Fibroblast of pulmonary artery (primary cell): ENCODE measurements at places on chromosomes 7 and 10.

- DNase-seq: peak; percentile 94
Measured at GRCh38 chr7:26156451-26157420, 4.7 kb downstream of the NFE2L3 start.

- DNase-seq: peak; percentile 19
Measured at GRCh38 chr7:14850039-14850438, 52.5 kb downstream of the DGKB start.

- DNase-seq: no peak
Measured at GRCh38 chr7:45028138-45028919, 28.3 kb downstream of the CCM2 start.

- no peak for DNase-seq
Measured at GRCh38 chr10:50882540-50882983, 2.9 kb downstream of the A1CF start.

- DNase-seq: no peak
Measured at GRCh38 chr10:6240254-6240653, 37.5 kb downstream of the PFKFB3 start.

DNA sequence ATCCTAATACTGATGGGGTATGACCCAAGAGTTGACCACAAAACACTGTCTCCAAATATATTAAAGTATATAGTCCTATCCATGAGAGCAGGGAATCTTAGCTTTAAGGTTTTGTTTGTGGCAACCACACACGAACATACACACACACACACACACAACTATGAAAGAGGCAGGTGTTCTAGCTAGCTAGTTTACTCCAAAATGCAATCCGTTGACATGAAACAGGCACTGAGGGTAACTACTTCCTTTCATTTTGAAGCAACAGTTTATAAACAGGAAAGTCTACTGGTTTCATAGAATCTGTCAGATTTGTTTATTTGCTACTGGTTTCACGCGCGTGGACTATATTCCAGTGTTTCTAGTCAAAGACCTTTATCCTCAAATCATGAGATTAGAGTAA lies 14.8 kb downstream of the HTR5A start:
- DNase-seq: no peak

DNA sequence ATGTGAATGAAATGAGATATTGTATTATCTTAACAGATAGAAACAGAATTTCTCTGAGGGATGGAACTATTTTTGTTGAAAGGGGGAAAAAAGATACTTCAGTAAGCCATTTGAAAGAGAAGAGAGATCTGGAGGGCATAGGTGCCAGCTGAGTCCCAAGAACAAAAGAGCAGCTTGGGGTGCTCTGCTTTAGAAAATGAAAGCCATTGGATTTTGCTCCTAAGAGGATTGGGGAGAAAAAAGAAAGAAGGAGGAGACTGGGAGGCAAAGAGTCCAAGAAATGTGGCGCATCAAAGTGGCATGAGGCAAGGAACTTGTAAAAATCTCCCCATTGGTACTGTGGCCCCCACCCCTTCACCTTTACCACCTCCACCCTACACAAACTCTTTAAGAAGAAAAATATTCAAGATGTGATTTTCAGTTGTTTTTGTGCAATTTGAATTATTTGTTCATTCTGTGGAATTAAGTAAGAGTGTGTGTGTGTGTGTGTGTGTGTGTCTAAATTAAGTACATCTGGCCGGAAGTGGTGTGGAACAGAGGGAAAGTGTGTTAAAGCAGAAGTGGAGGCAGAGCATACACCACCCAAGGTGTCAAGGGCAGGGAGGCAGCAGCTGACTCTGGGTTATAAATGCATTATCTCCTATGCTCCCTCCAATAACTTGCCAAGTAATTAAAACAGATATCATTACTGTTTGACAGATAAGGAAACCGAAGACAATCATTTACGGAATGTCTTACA lies 9.9 kb upstream of the GNAI1 start:
- DNase-seq: no peak

DNA sequence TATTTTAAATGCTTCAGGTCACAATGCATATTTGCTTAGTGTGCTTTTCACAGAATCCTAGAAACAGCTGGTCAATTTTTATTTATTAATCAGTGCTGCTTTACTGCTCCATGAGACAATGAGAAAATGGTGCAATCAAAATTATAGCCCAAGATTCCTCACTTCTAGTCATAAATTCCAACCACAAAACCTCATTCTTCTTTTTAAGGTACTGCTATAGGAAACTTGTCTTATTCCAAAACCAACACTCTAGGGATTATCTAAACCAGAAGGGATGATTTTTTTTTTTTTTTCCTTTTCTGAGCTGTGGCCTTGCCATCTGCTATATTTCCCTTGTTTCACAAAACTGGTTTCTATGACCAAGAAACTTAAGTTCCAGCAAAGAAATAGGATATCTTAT lies 64.0 kb upstream of the SEMA3A start:
- peak; percentile 64 for DNase-seq

- peak; percentile 38 for DNase-seq
Measured at GRCh38 chr10:28326516-28327490, 23.9 kb upstream of the MPP7 start.

- DNase-seq: no peak
Measured at GRCh38 chr7:94303118-94303517, 91.6 kb upstream of the COL1A2 start.

GRCh38 chr7:3235322-3235721 lies 65.7 kb upstream of the SDK1 start:
- no peak for DNase-seq

DNA sequence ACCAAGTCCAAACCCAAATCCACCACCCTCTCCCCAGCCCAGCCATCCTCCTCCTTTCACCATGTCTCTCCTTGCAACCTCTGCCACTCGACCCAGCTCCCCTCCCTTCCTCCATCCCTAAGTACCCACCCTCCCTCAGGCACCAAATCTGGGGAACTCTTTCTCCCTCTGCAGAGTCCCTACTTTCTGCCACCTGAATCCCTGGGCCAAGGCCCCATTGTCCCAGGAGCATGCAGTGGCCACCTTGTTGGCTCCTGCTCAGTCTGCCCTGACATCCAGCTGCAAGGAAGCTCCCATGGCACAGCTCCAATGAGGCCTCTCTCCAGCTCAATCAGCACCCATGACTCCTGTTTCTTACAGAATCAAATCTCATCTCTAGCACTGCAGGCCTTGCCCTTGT lies 5.5 kb upstream of the UNC5B start:
- no peak for DNase-seq

GRCh38 chr10:12782537-12782936 lies 219.0 kb downstream of the CCDC3 start:
- DNase-seq: peak; percentile 51

DNA sequence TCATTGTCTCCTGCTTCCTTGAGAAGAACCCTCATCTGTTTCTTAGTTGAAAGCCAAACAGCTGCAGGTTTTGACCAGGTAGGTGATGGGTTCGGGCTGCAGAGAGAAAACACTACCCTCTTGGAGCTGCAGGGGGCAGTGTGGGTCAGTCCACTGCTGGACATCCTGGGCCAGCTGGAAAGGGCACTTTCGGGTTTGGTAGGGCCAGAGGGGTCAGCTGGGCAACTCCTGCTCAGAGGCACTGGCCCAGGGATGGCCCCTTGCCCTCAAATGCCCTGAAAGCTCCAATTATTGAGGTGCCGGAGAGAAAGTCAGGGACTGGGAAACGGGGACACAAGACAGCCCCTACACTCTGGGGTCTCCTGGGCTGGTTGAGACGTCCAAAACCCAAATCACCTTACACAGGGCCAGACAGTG lies 90.7 kb downstream of the MKI67 start:
- DNase-seq: peak; percentile 43

DNA sequence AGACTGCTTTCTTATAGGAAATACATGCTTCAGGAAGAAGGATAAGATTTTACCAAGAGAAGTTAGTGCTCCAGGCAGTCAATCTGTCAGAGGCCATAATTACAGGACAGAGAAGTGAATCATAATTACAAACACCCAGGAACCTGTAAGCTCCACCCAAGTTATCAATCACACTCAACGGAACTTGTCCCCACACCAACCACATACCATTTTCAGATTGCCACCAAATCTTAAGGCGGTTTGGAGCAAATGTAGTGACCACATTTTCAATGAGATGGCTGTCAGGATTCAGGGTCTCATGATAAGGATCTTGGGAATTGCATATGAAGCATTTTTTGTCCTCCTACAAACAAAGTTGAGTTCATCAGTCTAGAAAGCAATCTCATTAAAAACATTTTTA lies 4.8 kb downstream of the LAMB1 start:
- no peak for DNase-seq

DNA sequence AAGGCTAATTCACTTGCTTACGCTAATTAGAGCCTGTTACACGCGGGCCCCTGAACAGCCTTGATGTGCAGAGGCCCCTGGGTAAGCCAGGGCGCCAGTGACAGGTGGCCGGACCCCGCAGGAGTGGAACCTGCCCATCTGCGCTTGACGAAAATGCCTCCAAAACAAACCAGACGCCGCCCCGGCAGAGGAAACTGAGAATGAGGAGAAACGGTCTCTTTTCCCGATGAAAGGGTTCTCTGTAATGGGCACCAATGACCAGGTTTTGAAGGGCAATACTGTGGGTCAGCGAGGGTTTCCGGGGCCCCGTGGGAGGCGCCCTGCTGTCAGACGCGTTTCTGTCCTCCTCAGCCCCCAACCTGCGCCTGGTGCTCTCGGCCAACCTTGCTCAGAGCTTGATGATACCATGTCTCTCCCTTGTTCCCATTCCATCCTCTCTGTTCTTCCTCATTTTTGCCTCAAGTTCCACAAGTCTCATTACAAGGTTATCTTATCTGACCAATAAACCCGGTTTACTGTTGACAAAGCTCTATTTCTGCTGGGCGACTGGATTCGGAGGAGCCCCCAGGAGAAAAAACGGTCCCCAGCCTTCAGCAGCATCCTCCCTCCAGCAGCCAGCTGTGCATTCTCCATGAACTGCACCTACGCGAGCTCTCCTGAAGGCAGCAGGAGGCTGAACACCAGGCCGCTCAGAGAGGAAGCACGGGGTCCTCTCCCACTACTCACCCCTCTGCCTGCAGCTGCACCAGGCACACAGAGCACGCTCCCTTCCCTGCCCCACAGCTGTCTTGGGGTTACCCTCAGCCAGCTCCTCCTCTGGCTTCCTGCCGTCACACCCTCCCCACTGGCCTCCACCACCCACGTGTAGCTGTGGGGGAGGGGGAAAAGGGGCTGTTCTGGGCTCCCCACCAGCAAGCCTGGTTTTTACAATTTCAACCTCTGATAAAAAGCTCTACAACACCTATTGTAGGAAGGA lies 202.0 kb downstream of the MAD1L1 start:
- no peak for DNase-seq

GRCh38 chr7:137976232-137976631 lies 25.7 kb downstream of the CREB3L2 start:
- DNase-seq: no peak

DNA sequence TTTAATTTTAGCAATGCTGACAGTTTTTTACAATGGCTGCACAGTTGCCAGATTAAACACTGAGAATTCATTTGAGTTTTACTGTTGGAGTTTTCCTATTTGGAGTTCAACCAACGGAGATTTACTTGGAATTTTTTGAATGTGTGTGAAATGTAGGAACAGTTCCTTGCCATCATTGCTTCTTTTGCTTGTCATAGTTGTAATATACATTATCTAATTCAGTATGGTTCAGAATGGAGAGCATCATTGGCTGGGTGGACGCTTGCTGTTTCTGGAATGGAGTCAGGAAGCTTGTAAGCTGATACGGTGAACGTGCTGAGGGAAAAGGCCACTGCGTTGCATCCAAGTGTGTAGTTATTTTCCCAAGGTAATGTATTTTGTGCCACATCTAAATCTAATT lies 404.3 kb upstream of the KLF6 start:
- DNase-seq: no peak

DNA sequence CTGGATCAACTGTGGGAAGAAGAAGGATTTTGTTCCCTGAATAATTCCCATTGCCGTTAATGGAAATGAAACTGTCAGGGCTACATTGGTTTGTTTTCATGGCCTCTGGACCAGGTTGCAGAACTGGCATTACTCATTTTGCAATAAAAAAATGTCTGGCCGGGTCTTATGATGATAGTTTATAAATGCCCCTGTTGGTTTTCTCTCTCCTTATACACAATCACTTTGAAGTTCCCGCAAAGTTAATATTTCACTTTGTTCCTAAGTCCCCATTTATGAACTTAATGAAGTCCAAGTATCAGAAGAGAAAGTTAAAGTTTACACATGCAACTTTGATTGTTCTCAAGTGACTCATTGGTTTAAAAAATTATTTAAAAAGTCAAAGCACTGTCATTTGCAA lies 150.7 kb upstream of the PRR15 start:
- no peak for DNase-seq

- peak; percentile 16 for DNase-seq
Measured at GRCh38 chr10:32411797-32412498, 34.0 kb upstream of the CCDC7 start.

DNA sequence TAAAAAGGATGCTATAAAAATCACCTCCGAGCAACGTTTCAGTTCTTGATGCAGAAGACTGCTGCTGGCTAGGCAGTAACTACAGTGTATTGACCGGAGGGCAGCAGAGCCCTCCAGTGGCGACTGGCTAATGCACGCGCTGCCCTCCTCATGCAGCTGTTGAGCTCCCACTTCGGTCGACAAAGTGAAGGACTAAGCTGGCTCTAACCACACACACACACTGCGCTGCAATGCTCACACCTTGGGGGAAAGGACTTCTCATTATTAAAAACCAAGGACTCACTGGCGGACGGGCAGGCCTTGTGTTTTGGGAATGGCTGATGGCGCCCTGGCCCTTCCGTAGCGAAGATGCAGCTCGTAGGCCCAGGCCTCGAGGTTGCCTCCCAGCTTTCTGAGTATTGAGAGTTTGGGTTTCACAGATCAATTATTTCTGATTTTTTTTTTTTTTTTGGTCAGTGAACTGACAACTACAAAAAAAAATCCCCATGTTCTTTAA lies 120.9 kb upstream of the DIP2C start:
- DNase-seq: peak; percentile 40

- DNase-seq: no peak
Measured at GRCh38 chr7:1243290-1243963, 10.8 kb downstream of the UNCX start.
